ENCODE measurements at places on chromosomes 2 and 18.

DNA sequence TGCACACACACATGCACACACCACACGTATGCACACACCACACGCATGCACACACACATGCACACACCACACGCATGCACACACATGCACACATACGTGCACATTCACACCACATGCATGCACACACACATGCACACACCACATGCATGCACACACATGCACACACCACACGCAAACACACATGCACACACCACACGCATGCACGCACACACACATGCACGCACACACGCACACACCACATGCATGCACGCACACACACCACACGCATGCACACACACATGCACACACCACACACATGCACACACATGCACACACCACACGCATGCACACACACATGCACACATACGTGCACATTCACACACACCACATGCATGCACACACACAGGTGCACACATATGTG is 169.8 kb upstream of the SALL3 start:
- DNase-seq, result no peak

- DNase-seq, result no peak
Observed at GRCh38 chr2:218295029-218295428, 2.7 kb upstream of the TMBIM1 start.

DNA sequence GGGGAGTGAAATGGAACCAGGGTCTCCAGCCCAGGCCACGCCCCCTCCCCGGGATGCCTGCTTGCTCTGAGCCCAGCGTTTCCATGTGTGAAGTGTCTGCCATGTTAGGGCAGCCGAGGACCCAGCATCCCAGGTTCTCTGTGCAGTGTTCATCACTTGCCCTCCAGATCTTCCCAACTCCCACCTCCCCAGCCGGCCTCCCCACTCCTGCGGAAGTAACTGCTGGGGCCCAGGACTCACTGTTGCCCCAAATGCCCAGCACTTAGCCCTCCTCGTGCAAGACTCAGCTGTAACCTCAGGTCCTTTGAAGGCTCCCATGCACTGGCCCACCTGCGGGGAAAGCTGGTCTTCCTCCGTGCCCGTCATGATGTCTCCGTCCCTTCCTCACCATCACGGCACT is 9.7 kb upstream of the PXDN start:
- DNase-seq, result no peak

GRCh38 chr2:9336576-9337314 is 86.6 kb downstream of the ITGB1BP1 start:
- no peak for DNase-seq

GRCh38 chr2:47288864-47289263 is 114.1 kb upstream of the MSH2 start:
- DNase-seq, result no peak

DNA sequence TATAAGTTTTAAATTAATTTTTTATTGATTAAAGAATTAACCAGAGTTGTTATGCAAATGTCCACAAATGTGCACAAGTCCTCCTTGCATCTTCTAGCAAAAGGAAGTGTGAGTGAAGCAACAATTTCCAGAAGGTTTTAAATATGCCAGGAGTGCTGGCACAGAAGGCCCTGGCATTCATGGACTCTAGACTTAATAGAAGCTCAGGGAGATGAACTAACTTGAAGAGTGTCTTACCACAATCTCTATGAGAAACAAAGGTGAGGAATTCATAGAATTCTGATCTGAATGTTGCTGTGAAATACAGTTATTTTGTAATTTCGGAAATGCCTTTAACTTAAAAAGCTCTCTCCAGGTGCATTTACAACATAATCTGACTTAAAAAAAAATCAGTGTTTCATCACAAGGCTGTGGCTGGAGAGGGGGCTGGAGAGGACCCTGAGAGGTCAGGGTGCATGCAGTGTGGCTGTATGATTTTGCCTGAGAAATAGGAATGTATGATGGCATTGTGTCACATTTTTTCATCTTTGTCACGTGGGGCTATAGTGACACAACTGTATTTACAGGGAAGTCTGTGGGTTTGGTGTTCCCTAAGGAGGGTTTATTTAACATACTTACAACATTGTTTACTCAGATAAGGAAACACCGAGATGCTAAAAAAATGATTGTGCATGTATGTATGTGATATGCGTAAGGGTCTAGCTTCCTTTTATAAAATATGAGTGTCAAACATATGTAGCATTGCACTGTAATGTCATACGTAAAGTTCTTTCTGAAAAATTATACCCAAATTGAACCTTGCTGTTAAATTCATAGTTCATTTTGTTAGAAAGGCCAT is 66.2 kb downstream of the MAP4K4 start:
- no peak for DNase-seq

DNA sequence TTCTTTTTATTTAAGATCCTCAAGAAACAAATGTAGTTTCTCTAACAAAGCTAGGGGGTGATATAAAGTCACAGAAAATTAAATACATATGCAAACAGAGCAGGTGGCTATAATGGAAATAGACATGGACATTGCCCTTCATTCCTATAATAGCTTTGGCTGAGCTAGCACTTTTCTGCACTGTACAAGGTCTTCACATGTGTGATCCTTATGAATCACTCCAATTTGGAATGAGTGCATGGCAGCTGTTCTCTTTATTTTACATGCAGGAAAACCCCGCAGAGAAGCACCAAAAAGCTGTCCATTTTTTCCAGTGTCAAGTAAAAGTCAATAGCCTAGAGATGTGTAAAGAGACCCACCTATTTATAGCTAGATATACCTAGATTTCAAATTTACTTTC is 747.4 kb upstream of the SLC8A1 start:
- no peak for DNase-seq
